ENCODE measurements at places on chromosomes 13 and 19. TPM values are rescaled to one million over a fixed set of nuclear protein-coding genes. Genes with fewer than 3 reads are reported as not detected.

DNA sequence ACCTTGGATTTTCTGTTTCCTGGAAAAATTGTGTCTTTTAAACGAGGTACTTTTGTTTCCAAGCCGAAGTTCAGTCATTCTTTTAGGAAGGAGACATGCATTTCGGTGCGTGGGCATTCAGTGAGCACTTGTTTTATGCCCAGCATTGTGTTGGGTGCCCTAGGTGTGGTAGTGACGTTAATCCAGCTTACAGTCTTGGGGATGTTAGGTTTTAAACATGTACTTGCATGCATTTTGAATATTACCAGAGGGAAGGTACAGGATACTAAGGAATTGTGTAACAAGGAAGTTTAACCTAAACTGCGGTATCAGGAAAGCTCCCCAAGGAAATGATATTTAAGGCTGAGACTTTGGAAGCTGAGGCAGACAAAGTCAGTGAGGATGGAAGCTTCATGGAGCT lies 66.3 kb downstream of the ARHGAP35 start:
- no peaks in the 10 kb centered on the region for H3K27me3 ChIP-seq
- H3K4me1 ChIP-seq = peaks cover 40% of the 10 kb centered on the region
- H3K36me3 ChIP-seq = no peaks in the 10 kb centered on the region

- no peak overlapping the region for H3K27ac ChIP-seq
Measured at GRCh38 chr19:40974633-40975037, 16.4 kb upstream of the CYP2B6 start.

DNA sequence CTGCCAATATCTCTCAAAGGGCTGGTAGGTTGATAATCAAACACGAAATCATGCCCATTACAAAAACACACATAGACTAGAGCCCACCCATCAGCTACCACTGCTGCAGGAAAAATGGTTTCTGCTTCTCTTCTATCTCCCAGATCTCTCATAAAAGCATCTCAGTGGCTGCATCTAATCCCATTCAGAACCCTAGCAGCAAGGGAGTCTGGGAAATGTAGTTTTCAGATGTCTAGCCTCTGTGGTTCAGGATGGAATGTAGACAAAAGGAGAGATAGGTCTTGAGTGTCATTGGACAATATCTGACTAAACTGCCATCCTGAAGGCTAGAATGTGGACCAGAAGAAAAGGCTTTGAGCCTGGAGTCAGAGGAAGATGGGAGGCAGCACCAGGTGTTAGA lies 32.1 kb downstream of the RDH8 start:
- no peaks in the 10 kb centered on the region for H3K4me1 ChIP-seq
- no peak for DNase-seq
- no peak overlapping the region for H3K4me3 ChIP-seq
- no peaks in the 10 kb centered on the region for H3K36me3 ChIP-seq
- no peak overlapping the region for H3K27ac ChIP-seq

GRCh38 chr19:42436006-42436405 lies 6.7 kb downstream of the CXCL17 start:
- no peak for DNase-seq
- no peak overlapping the region for H3K4me3 ChIP-seq
- no peaks in the 10 kb centered on the region for H3K36me3 ChIP-seq
- peaks cover 6% of the 10 kb centered on the region for H3K4me1 ChIP-seq

GRCh38 chr13:110565296-110565695 lies 3.8 kb upstream of the RAB20 start:
- H3K27ac ChIP-seq = no peak overlapping the region
- no peaks in the 10 kb centered on the region for H3K36me3 ChIP-seq
- H3K4me3 ChIP-seq = no peak overlapping the region
- peaks cover 14% of the 10 kb centered on the region for H3K4me1 ChIP-seq
- no peak for DNase-seq
- H3K27me3 ChIP-seq = no peaks in the 10 kb centered on the region

DNA sequence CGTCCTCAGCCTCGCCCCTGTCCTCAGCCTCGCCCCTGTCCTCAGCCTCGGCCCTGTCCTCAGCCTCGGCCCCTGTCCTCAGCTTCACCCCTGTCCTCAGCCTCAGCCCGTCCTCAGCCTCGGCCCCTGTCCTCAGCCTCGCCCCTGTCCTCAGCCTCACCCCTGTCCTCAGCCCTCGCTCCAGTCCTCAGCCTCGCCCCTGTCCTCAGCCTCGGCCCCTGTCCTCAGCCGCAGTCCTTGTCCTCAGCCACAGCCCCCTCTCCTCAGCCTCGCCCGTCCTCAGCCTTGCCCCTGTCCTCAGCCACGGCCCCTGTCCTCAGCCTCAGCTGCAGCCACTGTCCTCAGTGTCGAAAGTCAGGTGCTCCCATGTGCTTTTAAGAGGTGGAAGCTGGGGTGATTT lies 10.5 kb downstream of the C13orf46 start:
- no peak overlapping the region for H3K27ac ChIP-seq
- no peaks in the 10 kb centered on the region for H3K27me3 ChIP-seq
- no peak overlapping the region for H3K4me3 ChIP-seq
- H3K4me1 ChIP-seq = no peaks in the 10 kb centered on the region
- DNase-seq = no peak

DNA sequence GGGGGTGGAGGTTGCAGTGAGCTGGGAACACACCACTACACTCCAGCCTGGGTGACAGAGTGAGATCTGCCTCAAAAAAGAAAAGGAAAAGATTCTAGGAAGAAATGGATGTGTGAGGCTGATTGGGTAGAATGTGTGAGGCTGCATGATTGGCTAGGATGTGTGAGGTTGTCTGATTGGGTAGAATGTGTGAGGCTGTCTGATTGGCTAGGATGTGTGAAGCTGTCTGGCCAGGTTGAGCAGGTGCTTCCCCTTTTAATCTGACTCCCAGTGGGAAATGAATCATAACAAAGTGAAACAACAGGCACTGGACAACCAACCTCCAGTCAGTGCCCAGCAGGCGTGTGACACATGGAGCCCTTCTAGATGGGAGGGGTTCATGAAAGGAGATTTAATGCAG lies 14.7 kb downstream of the C13orf46 start:
- H3K27me3 ChIP-seq = no peaks in the 10 kb centered on the region
- H3K27ac ChIP-seq = no peak overlapping the region
- H3K4me3 ChIP-seq = no peak overlapping the region

DNA sequence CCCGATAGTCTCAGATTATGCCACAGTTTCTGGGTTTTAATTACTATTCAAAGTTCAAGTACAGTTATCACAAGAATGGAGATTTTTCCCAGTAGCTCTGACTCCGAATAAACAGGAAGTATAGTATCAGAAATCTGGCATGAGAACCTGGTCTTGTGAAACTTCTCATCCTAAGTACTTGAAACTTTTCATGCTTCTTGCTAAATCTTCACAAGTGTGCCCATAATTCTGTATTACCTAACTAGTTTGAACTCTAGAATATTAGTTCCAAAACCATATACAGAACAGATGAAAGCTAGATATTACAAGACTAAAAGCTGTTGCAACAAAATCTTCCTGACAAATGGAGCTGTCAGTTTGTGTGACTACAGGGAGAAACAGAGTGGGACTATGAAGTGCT lies 70.5 kb upstream of the CSNK1A1L start:
- H3K4me1 ChIP-seq = no peaks in the 10 kb centered on the region
- H3K4me3 ChIP-seq = no peak overlapping the region
- DNase-seq = peak; percentile 33
- no peaks in the 10 kb centered on the region for H3K36me3 ChIP-seq

DNA sequence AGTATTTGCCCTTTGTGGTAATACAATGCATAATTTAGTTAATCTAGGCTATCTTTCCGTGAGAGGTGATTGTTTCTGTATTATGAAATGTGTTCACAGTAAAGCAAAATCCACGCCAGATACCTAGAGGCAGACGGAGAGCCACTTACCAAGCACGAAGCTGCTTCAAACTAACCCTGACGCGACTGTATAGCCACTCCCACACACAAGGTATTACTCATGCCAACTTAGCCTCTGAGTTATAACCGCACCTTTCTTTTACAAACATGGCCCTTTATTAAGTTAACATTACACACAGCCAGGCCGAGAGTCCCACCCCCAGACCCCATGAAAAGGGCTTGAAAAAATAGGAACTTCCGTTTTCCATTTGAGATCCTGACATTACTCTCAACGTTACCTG lies 185.7 kb downstream of the ABCC4 start:
- peak overlapping the region; percentile 66 for H3K27ac ChIP-seq
- no peaks in the 10 kb centered on the region for H3K4me1 ChIP-seq
- DNase-seq = peak; percentile 61
- no peaks in the 10 kb centered on the region for H3K36me3 ChIP-seq
- H3K27me3 ChIP-seq = no peaks in the 10 kb centered on the region

DNA sequence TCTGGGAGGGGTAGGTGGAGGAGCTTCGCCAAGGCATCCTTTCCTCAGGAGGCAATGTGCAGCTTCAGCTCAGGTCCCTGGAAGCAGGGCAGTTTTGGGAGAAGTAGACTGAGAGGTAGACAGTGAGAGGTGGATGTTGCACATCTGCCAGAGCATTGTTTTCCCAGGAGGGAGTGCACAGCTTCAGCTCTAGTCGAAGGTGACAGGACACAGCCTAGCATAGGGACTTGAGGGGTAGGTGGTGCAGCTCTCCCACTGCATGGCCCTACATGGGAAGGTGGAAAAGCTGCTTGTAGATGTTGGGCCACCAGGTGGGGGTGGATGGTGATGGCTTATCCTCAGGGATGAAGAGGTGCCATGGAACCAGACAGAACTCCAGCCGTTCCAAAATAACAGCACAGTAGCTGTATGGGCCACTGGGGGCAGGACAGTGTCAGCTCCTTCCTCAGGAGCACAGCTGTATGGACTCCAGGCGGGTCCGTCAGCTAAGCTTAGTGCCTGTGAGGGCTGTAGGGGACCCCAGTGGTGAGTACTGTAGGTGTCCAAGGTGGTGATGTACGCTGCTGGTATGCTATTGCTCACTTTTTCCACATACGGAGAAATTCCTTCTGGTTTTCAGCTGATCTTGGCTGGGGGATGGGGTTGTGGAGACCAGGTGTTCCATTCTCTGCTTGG lies 17.4 kb upstream of the ZNF543 start:
- no peak overlapping the region for H3K4me3 ChIP-seq
- H3K4me1 ChIP-seq = no peaks in the 10 kb centered on the region
- no peak for DNase-seq
- peaks cover 3% of the 10 kb centered on the region for H3K36me3 ChIP-seq
- no peak overlapping the region for H3K27ac ChIP-seq
- H3K27me3 ChIP-seq = no peaks in the 10 kb centered on the region

DNA sequence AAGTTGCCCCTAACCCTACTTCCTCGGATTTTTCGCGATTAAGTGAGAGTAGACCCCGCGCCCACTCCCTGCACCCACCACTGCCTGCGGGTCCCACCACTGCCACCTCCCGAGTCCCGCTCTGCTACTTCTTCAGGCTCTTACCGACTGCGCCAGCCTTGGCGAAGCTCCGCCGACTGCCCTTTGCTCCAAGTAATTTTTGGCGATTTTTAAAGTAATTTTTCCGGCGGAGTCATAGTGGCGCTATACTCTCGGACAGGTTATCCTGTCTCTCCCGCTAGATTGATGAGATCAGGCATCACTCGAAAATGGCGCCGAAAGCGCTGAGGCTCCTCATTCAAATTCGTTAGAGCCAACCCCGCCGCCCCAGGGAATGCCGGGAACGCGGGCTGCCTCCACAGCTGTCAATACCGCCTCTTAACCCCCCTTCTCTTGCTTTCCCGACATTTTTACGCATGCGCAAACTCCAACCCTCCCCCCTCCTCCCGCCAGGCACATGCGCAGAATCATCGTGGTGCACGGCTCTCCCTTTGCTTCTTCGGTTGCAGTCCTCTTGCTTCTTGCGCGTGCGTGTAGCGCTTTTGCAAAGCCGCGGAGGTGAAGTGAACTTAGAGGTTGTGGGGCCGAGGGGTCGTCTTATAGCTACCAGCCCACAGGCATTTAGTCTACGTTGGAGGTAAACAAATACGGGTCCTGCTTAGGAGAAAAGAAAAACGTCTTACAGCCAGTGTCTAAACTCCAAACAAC lies 66.6 kb downstream of the KCNRG start:
- H3K4me3 ChIP-seq = peak overlapping the region; percentile 55
- H3K36me3 ChIP-seq = no peaks in the 10 kb centered on the region
- H3K27me3 ChIP-seq = no peaks in the 10 kb centered on the region
- H3K27ac ChIP-seq = peak overlapping the region; percentile 77
- DNase-seq = peak; percentile 99
- H3K4me1 ChIP-seq = peaks cover 5% of the 10 kb centered on the region

- no peaks in the 10 kb centered on the region for H3K36me3 ChIP-seq
- no peak overlapping the region for H3K4me3 ChIP-seq
- peaks cover 9% of the 10 kb centered on the region for H3K4me1 ChIP-seq
- peak; percentile 17 for DNase-seq
- H3K27ac ChIP-seq = no peak overlapping the region
Measured at GRCh38 chr13:22592515-22592914, 588.3 kb upstream of the SGCG start.

Gene OR10H5
- total RNA-seq = not detected

Gene LILRB3
- total RNA-seq = 0.24 TPM

Gene NKPD1
- 0.08 TPM for total RNA-seq

Gene ATP4B
- 16.2 TPM for total RNA-seq

Gene SLC25A41
- 0.27 TPM for total RNA-seq

Gene TNFSF9
- 2.3 TPM for total RNA-seq

Gene STAP2
- total RNA-seq = 27.5 TPM
